Ammon's horn (tissue), 1 donor: ENCODE measurements at places on chromosomes 2 and 18.
A peak's percentile ranks its signal among the peaks of the same experiment; 100 is the strongest.

DNA sequence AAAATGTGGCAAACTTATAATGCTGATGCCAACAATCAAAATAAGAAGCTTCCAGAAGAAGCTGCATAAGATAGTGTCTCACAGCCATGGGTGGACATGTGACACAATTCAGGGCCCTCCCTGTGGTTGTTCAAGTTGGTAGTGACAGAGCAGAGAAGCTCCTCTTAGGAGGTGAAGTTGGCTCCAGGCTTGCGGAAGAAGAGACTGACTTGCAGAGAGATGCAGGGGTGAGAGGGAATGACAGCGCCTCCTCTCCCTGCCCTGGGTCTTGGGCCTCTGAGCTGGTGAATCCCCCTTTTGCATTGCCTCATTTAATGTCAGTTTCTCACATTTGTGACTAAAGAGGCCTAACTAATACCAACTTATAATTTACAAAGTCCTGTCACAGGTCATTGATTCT is 23.0 kb upstream of the RHOB start:
- DNase-seq, result no peak

DNA sequence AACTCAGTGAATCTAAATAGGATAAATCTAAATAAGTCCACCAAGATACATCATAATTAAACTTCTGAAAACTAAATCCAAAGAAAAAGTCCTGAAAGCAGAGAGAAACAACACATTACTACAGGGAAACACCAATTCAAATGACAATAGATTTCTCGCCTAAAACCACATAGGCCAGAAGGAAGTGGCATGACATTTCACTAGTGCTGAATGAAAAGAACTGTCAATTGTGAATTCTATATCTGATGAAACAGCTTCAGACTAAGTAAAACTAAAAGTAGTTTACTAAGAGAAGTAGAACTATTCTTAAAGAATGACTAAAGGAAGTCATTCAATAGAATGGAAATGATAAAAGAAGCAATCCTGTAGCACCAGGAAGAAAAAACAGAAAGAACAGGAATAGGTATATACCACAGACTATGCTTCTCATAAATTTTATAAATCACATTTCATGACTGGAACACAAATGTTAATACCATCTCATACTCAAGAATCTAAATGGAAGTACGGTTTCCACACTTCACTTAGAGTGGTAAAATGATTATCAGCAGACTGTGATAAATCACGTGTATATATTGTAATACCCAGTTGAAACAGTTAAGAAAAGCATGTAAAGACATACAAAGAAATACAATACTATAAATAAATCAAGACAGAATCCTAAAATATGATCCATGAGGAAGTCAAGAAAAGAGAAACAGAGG is 46.4 kb downstream of the ASXL2 start:
- DNase-seq, result no peak

GRCh38 chr18:27838225-27838624 is 338.7 kb downstream of the CDH2 start:
- DNase-seq, result no peak

DNA sequence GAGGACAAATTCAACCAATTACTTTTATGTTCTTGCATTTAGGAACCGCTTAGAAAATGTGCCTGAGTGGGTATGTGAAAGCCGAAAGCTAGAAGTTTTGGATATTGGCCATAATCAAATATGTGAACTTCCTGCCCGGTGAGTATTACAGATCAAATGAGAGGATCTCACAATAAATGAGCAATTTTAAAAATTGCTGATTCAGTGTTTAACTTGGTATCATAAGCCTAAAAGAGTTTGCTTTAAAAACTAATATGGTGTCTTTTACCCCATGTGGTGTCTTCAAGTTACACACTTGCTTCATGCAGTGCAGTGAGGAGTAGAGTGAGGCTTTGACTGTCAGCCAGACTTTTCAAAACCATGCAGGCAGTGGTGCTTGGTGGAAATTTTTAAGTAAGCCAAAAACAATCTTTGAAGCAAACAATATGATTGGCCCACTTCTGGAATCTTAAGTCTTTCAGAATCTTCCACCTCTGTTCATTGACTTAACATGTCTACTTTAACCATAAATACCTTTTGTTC is 199.6 kb downstream of the PHLPP1 start:
- no peak for DNase-seq

DNA sequence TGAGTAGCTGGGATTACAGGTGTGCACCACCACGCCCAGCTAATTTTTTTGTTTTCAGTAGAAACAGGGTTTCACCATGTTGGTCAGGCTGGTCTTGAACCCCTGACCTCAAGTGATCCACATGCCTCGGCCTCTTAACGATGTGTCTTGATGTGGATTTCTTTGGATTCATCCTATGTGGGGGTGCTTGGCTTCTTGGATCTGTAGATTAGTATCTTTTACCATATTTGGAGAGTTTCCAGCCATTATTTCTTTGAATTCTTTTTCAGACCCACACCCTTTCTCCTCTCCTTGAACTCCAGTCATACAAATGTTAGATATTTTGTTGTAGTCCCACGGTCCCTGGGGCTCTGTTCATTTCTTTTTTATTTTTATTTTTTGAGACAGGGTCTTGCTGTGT is 6.8 kb upstream of the TOGARAM2 start:
- no peak for DNase-seq

GRCh38 chr2:101123795-101124471 is 27.2 kb downstream of the TBC1D8 start:
- no peak for DNase-seq

DNA sequence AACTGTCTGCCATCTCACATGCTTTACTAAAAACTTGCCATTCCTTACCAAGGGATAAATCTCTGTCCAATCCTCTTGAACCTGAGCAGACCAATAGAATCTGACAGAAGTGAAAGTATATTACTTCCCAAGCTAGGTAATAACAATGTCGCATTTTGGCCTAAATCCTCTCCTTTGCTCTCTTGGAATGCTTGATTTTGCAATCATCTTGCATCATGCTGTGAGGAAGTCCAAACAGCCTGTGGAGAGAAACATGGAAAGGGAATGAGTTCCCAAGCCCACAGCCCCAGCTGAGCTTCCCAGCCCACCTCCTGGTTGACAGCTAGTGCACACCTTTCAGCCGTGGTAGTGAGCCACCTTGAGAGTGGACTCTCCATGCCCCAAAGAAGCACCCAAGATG is 540.6 kb downstream of the STK39 start:
- no peak for DNase-seq

GRCh38 chr2:144383571-144384100 is 136.3 kb downstream of the ZEB2 start:
- DNase-seq, result no peak

- DNase-seq, result no peak
These were observed 37.5 kb upstream of the WIPF1 start for GRCh38 chr2:174635015-174635593.

- peak; percentile 18 for DNase-seq
These were observed 27.2 kb upstream of the BBS5 start for GRCh38 chr2:169452080-169452479.

DNA sequence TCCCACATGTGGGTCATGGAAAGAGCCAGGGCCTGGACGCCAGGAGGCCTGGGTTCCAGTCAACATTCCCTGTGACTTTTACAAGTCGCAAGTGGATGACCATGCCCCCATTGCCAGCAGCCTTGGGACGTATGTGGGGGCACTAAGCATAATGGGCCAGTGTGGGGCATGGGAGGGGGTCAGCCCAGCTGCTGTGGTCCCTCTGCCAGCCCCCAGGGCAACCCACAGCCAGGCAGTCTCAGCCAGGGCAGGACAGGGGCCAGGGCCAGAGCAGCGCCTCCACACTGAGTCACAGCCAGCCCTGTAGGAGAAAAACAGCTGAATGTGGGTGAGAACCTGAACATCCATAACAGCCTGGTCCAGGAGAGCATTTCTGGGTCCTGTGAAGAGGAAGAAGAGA is 173.2 kb downstream of the GFPT1 start:
- DNase-seq, result no peak

DNA sequence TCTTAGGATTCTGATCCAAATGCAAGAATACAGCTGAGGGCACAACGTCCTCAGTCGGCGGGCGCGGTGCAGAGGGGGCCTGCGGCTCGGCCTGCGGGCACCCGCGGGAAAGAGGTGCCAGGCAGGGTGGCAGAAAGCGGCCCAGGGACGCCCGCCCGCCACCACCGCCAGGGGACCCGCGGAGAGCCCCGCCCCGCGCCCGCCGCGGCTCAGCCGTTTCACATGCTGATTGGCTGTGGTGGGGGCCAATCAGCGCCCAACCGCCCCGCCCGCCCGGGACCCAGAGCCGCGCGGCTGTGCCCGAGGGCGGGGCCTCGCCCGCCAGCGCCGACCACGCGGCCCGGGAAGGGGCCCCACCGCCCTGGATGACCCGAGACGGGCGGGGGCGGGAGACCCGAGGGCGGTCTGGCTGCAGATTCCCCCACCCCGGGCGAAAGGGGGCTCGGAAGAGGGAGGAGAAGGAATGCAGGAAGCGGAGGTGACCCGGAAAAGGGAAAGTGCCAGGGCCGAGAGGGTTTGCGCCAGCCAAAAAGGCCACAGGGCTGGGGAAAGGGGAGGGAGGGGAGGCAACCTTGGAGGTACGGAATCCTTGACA is 8.0 kb downstream of the IRS1 start:
- DNase-seq, result peak; percentile 92

DNA sequence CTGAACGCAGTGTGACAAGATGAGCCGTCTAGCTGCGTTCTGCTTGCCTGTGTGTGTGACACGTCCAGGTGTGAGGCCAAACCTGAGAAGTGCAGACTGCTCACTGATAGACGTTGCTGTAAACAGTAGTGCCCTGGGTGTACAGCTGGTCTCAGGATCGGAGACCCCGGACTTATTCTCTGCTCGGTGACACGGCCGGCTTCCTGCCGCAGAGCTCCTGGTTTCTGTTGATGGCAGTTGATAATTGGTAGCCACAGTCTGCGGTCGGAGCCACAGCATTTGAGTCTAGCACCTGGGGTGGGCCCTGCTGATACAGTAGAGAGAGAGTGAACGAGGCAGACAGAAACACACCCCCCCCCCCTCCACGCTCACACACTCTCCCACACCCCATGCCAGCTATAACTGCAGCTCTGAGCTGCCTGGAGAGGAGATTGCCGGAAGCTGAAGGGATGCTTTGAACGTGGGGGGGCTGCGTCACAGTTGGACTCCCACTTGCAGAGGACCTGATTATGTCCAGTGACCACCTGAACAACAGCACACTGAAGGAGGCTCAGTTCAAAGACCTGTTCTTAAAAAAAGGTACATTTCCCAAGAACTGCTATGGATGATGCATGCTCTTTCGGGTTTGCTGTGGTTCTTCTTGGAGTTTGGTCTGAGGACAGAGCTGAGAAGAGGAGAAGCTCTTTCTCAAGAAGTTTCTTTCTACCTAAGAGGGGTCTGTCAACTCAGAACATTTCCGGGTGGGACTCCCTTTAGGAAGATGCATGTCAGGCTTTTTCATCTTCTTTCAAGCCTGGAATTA is 114.0 kb downstream of the FAM210A start:
- peak; percentile 88 for DNase-seq

DNA sequence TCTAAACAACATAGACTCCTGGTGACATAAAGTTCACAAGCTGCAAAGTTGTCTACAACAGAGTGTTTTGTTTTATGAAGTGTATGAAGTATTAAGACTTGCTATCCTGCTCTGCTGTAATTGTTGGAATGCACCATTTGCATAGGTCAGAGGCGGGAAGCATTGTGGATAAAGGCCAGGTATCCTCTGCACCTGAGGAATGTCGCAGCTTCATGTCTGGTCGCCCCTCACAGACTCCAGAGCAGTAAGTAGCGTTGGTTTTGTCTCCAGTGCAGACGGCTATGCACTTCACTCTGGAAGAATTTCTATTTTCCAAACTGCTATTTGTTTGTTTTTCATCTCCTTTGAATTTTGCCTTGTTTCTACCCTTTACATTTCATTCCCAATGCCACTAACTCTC is 63.1 kb downstream of the UNC80 start:
- no peak for DNase-seq

DNA sequence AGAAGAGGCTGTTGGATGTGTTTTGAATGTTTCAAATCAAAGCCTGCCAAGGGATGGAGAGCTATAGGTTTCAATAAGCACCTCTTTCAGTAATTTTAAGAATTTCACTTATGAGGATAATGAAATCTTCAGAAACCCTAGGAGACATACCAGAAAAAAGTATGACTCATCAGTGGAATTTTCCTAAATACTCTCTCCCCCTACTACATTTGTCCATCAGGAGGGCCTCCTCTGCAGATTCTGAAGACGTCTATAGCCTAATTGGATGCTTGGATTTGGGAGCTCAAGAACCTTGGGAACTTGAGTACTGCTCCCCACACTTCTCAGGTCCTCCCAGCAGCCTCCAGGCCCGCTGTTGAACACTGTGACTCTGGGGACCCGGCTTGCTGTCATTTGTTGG is 374.3 kb downstream of the SLC4A3 start:
- DNase-seq, result no peak

GRCh38 chr2:196783431-196784094 is 15.9 kb downstream of the GTF3C3 start:
- no peak for DNase-seq

- DNase-seq, result peak; percentile 27
These were observed 656.9 kb downstream of the TSN start for GRCh38 chr2:122412360-122412759.
